Fibroblast of skin of left biceps (primary cell): ENCODE measurements at places on chromosomes 2 and 18.

GRCh38 chr2:35858216-35858615 lies 497.4 kb upstream of the CRIM1 start:
- DNase-seq = no peak

- DNase-seq = no peak
These were observed 144.4 kb upstream of the RNF152 start for GRCh38 chr18:62037012-62037742.

- DNase-seq = no peak
These were observed 113.9 kb downstream of the MYO5B start for GRCh38 chr18:50080932-50081560.

GRCh38 chr18:9101730-9102507 lies 580 bp upstream of the NDUFV2 start:
- no peak for DNase-seq

DNA sequence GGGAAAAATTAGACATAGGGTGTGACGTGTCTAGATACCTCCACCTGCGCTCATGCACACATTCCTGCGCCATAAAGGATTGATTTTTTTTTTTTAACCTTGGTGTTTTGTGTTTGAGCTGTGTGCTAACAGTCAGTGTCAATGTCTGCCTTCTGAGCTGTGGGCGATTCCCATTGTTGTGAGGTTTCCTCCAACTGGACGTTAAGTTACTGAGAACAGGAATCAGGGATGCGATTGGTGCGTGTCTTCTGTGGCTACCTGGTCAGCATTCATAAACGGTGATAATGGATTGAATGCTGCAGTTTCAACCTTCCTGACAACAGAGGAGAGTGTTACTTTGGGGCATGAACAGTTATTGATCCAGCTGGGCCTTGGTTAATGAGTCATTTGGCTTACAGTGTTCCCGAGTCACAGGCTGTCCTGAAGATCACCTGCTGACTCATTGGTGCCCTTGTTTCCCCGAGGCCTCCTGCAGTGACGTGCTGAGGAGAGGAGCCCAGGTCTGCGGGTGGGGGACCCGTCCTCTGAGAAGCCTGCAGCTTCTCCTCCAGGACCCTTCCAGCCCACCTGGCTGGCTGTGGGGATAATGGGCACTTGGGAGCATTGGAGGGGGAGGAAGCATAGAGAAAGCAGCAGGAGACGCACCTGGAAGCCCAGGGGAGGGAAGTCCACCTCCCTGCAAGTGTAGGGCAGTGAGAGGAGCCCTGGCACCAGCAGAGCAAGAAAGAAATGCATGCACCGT lies 25.8 kb upstream of the CABYR start:
- no peak for DNase-seq

GRCh38 chr2:136014411-136014810 lies 29.0 kb upstream of the DARS1 start:
- DNase-seq = no peak

GRCh38 chr2:19131871-19132270 lies 226.6 kb downstream of the OSR1 start:
- DNase-seq = no peak

GRCh38 chr2:74887445-74887951 lies 53.6 kb downstream of the HK2 start:
- no peak for DNase-seq

GRCh38 chr2:190636361-190636760 lies 12.5 kb upstream of the NAB1 start:
- no peak for DNase-seq

- no peak for DNase-seq
These were observed 678.2 kb upstream of the FANCL start for GRCh38 chr2:58919316-58919715.

GRCh38 chr2:12816379-12817306 lies 99.9 kb downstream of the TRIB2 start:
- DNase-seq = no peak

DNA sequence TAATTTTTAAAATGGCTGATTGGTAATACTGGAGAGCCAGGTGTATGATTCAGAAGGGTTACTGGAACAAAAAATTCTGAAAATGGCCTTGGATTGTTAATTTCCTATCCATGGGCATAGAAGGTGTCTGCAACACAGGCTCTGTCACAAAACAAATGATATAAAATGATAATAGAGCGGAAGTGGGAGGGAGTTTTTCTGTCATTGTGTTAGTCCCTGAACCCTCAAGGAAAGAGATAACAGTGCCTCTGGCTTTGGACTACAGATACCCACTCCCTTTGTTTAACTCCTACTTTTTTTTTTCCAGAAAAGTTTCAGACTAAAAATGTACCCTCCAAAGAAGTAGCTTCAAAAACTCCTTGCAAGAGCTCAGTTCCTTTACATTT lies 28.0 kb upstream of the YES1 start:
- no peak for DNase-seq

DNA sequence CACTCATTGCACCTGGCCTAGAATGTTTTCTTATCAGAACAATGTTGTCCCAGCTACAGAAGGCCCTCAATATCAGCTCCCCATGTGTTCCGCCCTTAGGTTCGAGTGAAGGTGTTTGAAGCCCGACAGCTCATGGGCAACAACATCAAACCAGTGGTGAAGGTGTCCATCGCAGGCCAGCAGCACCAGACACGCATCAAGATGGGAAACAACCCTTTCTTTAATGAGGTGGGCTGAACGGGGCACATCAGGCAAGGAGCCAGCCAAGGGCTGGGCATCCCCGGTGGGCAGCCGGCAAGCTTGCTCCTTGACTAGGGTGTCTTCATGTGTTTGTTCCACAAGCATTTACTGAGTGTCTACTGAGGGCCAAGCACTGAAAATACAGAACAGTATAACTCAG lies 9.2 kb downstream of the FER1L5 start:
- no peak for DNase-seq

GRCh38 chr18:47250391-47251046 lies 941 bp downstream of the SKOR2 start:
- DNase-seq = no peak

- no peak for DNase-seq
These were observed 72.6 kb upstream of the ZNF532 start for GRCh38 chr18:58792086-58792485.

DNA sequence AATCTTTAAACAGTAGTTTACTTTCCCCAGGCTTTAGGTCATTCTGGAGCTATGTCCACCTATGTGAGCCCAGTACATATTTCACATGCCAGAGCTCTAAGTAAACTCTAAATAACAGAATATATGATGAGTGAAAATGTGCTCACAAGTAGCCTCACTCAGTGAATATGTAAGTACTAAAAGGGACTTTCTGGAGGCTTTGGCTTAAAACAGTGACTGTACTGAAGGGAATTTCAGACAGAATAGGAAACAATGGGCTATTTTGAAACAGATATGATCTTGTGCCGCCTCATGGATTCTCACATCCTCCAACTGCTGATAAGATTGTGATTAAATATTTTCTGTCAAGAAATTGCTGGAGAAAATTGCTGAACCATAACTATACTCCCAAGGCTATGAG lies 747.9 kb downstream of the SOCS6 start:
- no peak for DNase-seq

- DNase-seq = no peak
These were observed 70.4 kb downstream of the MYL12B start for GRCh38 chr18:3332376-3332775.

GRCh38 chr2:215105607-215106354 lies 32.6 kb downstream of the ABCA12 start:
- DNase-seq = no peak

DNA sequence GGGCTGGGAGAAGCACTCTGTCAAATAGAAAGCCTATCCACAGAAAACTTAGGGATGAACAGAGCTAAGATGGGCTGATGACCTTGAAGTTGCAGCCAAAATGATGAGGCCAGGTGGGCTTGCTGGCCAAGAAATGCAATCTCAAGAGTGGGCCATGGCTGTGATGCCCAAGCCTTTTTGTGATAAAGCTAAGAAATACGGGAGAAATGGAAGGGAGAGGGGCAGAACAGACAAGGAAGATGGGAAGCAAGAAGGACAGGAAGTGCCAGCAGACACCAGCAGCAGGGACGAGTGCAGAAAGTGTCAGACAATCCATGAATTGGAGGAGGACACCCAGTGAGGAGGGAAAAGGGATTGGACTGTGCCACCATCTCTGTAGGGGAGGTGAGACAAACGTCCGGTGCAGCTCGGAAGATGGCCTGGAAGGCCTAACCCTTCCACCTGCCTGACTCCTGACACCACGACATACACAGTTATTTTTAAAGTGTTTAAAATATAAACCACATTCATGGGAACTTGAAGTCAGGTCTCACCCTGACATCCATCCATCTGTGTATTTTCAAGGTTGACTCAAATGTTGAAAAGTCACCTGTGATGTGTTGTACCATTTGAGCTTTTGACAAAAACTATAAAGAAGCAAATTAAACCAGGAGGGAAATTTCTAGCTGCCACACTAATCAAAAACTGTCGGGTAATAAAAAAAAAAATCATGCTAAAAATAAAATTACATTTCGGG lies 105.5 kb downstream of the BCL2 start:
- no peak for DNase-seq
